NCI-H1092 treated with DMSO at 0.1 percent for 48 hours (cell line): ENCODE measurements at places on chromosomes 2 and 18.

GRCh38 chr2:120456867-120457266 is 110.9 kb downstream of the INHBB start:
- no peak for DNase-seq

DNA sequence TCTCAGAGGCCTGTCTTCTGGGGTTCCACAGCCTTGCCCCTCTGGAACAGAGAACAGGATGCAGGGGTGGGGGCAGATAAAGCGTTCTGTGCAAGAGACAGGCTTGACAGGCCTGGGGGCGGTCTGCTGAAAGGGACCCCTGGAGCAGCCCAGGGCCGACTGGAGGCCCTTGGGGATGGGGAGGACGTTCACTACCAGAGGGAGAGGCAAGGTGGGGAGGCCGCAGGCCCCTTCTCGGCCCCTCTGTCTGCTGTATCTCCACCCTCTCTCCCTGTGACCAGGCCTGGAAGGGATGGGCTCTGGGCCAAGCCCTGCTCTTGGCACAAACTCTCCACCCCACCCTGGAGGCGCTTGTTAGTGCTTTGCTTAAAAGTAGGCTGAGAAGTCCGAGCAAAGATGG is 27.3 kb upstream of the INHBB start:
- no peak for DNase-seq

DNA sequence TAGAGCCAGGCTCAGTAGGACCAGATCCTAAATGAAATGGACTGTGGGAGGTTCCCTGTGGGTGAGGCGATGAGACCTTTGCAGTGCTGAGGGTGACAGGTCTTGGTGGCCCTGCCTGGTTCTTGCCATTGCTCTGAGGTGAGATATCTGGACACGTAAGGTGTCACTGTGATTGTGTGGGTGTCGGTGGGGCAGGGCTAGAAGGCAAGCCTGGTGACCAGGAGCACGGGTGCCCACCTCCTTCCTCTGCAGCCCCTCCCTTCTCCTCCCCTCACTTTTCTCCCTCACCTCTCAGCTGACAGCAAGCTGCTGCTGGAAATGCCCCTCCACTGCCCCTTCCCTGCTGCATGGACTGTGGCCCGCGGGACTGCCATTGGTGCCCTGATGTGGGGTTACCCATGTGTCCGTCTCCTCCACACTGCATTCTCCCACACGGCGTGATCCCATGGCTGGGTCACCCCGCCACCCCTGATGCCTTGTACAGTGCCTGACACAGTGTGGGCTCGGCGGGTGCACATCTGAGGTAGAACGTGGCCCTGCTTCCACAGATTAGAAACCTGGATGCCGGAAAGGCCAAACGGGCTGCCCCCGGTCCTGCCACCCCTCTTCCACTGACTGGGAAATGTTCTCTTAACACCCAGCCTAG is 55.6 kb upstream of the FOSL2 start:
- DNase-seq = no peak

DNA sequence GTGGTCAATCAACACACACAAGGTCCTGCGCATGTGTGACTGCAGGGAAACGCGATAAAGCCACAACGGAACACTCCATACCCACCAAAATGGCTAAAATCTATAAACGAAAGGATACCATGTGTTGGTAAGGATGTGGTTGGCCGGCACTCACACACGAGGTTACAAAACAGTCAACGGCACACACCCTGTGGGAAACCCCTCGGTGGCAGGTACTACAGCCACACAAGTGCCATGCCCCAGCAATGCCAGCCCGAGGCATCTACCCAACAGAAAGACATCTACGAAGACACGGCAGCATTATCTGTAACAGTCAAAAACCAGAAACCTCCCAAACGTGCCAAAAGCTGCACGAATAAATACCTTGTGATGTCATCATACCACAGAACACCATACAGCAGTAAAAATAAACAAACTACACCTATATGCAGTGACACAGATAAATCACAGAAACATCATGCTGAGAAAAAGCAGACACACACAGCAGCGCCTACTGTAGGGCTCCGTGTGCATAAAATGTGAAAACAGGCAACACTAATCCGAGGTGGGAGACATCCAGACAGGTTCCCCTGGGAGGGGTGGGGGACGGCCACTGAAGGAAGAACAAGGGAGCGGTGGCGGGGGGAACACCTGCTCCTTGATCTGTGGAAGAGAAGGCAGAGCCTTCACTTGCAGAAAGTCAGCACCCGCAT is 36.7 kb downstream of the HDAC4 start:
- DNase-seq = no peak

GRCh38 chr18:6509417-6509816 is 94.7 kb upstream of the L3MBTL4 start:
- DNase-seq = no peak

DNA sequence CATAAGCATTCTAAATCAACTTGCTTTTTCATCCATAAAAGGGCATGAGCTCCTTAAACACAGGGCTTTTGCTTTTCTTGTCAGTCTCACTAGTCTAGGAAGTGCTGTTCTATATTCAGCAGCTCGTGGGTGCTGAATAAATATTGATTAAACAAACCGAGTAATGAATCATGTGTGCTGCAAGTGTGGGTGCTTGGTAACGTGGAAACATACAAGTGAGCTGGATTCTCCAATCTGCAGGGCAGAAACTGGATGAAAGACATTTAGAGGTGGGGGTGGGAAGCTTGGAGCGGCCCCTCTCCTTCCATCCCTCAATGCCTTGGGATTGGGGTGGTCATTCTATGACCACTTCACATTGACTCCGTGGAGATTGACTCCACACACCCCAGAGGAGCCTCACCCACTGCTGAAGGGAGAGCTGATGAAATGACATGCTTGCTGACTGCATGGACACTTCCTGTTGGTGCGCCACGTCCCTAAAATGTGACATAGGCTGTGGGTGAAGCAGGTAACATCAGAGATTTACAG is 114.6 kb downstream of the DOCK10 start:
- DNase-seq = no peak

DNA sequence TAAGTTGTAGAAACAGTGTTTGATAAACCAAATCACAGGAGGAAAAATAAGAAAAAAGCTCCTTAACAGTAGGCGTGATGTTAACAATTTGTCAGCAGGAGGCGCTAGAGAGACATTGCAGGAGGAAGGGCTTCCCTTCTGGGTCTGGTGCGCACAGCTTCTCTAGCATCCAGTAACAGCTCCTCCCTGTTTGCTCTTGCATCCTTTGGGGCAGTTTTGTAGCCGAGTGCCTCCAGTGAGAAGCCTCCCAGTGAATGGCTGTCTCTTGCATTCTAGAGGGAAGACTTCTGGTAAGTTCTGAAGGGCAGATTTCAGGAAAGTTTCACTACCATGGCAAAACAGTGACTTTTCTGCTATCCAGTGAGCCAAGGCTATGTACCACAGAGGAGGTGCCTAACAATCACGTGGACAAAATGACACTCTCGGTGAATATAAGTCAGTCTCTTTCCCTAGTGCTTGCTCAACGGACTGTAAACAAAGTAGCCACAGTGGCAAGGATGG is 9.5 kb upstream of the ZNF396 start:
- DNase-seq = peak; percentile 80
